ENCODE measurements at places on chromosomes 4 and X. TPM values are rescaled to one million over a fixed set of nuclear protein-coding genes. Genes with fewer than 3 reads are reported as not detected.

The PNMA6F gene
- total RNA-seq, result not detected

The CUL4B gene
- 33.0 TPM for total RNA-seq

The F9 gene
- not detected for total RNA-seq

The GAGE1 gene
- total RNA-seq, result not detected

GRCh38 chr4:109875106-109875505 lies 27.2 kb downstream of the LRIT3 start:
- H3K4me3 ChIP-seq, result no peak overlapping the region
- H3K27me3 ChIP-seq, result no peaks in the 10 kb centered on the region

- no peak overlapping the region for H3K27ac ChIP-seq
- peaks cover 38% of the 10 kb centered on the region for H3K27me3 ChIP-seq
- H3K36me3 ChIP-seq, result no peaks in the 10 kb centered on the region
- H3K4me1 ChIP-seq, result no peaks in the 10 kb centered on the region
- no peak for DNase-seq
- H3K4me3 ChIP-seq, result no peak overlapping the region
Observed at GRCh38 chr4:13540446-13541175, 3.7 kb downstream of the NKX3-2 start.

GRCh38 chr4:18630218-18631110 lies 608.9 kb upstream of the LCORL start:
- H3K36me3 ChIP-seq, result peaks cover 7% of the 10 kb centered on the region
- no peak overlapping the region for H3K4me3 ChIP-seq
- no peaks in the 10 kb centered on the region for H3K27me3 ChIP-seq
- H3K4me1 ChIP-seq, result no peaks in the 10 kb centered on the region

DNA sequence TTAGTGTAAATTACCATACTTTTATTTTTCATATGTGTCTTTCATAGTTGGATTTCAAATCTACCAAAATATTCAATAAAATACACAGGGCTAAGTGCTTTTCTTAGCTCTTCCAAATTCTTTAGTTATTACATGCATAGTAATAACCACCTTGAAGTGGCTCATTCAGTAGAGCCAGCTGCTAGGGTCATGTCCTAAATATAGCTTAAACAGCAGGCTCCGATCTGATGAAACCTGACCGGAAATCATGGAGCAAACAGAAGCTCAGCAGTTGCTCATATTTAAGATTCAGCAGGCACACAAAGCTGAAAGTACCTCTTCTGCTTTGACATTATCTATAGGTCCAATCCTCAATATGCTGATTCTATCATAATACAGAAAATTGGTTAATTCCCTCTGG lies 1470.4 kb downstream of the ADGRL3 start:
- peaks cover 10% of the 10 kb centered on the region for H3K4me1 ChIP-seq
- H3K27ac ChIP-seq, result peak overlapping the region; percentile 93
- H3K27me3 ChIP-seq, result no peaks in the 10 kb centered on the region
- H3K4me3 ChIP-seq, result no peak overlapping the region
- no peak for DNase-seq
- H3K36me3 ChIP-seq, result no peaks in the 10 kb centered on the region

DNA sequence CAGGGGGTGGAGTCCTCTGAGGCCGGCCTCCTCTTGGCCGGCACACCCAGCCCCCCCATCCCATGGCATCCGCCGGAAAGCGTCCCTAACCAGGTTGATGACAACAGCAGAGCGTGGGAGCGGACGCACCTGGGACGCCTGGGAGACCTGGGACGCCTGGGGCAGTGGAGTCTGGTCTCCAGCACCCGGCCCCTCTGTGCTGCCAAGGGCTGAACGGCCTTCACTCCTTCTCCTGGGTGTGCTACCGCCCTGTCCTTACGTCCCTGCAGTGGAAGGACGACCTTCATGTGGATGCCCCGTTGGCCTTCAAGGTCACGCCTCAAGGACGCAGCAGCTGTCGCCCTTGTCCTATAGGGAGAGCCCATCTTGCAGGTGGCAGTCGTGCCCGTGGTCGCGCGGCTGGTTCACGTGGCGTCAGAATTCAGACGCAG lies 26.9 kb downstream of the NKX1-1 start:
- peak; percentile 12 for DNase-seq
- no peaks in the 10 kb centered on the region for H3K36me3 ChIP-seq
- peaks cover 11% of the 10 kb centered on the region for H3K4me1 ChIP-seq
- H3K27me3 ChIP-seq, result peaks cover 3% of the 10 kb centered on the region
